ENCODE measurements at places on chromosomes 2 and 18.

- no peak for DNase-seq
Observed at GRCh38 chr2:152071092-152071491, 27.8 kb downstream of the CACNB4 start.

DNA sequence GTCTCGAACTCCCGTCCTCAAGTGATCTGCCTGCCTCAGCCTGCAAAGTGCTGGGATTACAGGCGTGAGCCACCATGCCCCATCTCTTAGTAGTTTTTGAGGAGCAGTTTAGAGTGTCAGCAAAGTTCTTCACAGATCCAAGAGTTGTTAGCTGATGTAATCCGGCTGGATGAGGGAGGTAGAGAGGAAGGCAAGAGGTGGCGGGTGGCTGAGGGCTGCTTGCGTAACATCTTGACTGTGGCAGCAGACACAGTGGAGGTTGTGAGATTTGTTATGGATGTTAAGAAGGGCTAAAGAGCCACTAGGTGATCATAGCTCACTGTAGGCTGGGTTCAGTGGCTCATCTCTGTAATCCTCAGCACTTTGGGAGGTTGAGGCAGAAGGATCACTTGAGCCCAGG is 19.5 kb upstream of the FAM136A start:
- no peak for DNase-seq

DNA sequence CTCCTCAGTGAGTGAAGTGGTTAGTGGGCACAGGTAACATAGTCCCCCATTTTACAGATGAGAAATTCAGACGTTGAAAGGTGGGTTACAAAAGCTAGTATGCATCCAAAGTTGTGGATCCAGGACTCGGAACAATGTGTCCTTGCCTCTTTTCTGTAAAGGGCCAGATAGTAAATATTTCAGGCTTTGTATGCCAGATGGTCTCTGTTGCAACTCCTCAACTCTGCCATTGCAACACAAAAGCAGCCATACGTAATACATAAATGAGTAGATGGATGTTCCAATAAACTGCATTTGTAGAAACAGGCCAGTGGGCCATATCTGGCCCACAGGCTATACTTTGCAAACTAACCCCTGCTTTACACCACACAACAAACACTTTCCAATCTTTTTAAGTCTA is 166.6 kb upstream of the PKDCC start:
- DNase-seq, result no peak

- no peak for DNase-seq
Observed at GRCh38 chr2:189623049-189623448, 38.2 kb upstream of the ASNSD1 start.

- no peak for DNase-seq
Observed at GRCh38 chr2:82256983-82257632, 1952.6 kb upstream of the LRRTM1 start.

GRCh38 chr2:150477347-150477746 is 10.1 kb downstream of the RND3 start:
- DNase-seq, result no peak

Measured in stimulated activated CD8-positive, alpha-beta memory T cell treated with anti-CD3 and anti-CD28 coated beads, Interleukin-15, amount 100 ng/mL, for 24 hours (primary cell).